Hippocampal formation (tissue), 2 donors: ENCODE measurements at places on chromosomes 7 and 10.

DNA sequence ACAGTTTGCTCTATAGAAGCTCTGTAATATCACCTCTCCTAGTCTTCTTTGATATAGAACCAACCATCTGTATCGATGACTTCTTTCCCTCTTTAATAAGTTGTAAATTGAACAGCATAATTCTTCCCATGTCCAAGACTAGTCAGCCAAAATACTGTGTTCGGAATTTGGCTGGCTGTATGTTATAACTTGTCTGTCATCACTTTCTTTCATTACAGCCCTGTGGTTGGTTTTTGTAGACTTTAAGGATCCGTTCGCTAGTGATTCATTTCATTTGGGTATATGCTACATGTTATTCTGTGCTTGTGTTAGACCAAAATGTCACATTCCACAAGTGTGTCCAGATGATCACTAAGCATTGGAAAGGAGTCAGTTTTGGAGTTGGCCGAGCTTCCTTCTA, 155.4 kb upstream of the ITGB1 start:
- DNase-seq, result no peak

GRCh38 chr10:103667356-103667755, 173.9 kb downstream of the NEURL1 start:
- no peak for DNase-seq

GRCh38 chr10:111856631-111857030, 326.9 kb downstream of the GPAM start:
- no peak for DNase-seq

GRCh38 chr7:47304727-47305719, 276.9 kb downstream of the TNS3 start:
- no peak for DNase-seq

DNA sequence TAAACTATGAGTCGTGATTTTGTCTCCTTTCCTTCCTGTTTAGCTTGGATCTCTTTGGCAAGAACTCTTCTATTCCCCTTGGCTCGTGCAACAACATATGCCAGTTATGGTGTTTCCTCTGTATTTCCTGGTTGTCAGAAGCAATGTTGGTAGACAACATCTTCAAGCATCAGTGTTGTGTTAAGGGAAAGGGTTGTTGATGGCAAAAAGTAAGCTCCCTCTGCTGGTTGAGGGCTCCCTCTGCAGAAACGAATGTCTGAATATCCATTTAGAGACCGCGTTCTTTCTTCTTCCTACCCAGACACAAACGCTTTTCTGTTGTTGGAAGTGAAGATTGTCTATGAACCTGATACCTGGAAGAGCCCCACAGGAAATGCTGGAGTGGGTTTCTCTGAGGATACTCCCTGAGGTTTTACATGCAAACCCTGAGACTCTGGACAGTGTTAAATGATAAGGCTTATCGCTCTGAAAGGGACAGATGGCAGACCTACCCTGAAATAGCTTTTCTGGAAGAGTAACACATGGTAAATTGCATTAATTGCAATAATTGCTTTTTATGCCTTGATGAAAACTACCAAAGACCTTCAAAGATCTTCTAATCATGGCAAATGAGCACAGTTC, 23.5 kb upstream of the C1QL3 start:
- peak; percentile 4 for DNase-seq
